ENCODE measurements at places on chromosomes 2 and 18.

- no peak for DNase-seq
Observed at GRCh38 chr2:139790136-139790535, 1009.9 kb upstream of the NXPH2 start.

GRCh38 chr2:24576146-24576545 is 85.1 kb downstream of the NCOA1 start:
- DNase-seq: no peak

DNA sequence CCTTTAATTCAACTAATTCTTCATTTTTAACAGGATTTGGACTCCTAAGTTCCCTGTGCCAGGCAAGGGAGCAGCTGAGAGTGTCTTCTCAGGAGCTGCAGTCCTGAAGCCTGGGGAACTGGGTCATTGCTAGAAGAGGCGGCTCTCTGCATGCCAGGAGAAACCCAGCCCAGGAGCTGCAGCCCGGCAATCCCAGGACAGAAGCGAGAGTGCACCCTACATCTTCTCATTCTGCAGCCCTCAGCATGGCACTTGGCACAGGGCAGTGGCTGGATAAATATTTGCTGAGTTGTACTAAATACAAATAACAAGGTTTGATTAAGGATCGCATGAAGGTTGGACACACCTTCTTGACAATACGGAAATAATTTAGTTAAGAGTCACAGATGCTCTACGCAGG is 244.9 kb upstream of the PXDN start:
- DNase-seq: no peak

- no peak for DNase-seq
Observed at GRCh38 chr18:74977041-74977440, 231.9 kb downstream of the PTGR3 start.

DNA sequence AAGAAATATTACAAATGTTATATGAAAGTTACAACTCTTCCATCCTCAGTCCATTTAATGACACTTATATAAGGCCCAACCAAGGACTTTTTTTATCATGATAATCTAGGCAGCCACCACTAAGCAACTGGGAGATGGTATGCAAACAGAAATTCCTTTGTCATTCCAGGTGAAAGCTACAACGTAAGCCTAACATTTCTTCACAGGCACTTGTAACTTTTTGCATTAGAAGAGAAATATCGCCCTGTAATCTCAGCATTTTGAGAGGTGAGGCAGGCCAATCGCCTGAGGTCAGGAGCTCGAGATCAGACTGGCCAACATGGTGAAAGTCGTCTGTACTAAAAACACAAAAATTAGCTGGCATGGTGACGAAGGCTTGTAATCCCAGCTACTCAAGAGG is 581.2 kb upstream of the SLC8A1 start:
- no peak for DNase-seq

GRCh38 chr2:567865-568638 is 109.2 kb downstream of the TMEM18 start:
- DNase-seq: no peak

GRCh38 chr2:53519918-53520841 is 247.4 kb upstream of the CHAC2 start:
- DNase-seq: no peak

DNA sequence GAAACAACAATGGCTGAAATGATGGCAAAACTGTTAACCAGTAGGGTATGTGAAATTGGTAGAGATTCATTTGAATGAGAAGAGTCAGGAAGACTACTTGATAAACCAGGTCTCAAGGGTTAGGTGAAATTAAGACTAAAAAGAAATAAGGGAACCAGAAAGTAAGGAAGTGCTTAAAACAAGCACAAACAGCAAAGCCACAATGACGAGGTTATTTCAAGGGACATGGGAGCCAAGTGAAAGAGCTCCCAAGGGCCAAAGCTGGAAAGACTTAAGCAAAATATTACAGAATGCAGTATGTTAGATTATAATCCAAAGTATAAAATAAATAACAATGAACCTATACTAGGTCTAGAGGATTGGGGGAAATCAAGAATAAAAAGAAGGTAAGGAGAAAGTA is 19.3 kb upstream of the CD302 start:
- no peak for DNase-seq

DNA sequence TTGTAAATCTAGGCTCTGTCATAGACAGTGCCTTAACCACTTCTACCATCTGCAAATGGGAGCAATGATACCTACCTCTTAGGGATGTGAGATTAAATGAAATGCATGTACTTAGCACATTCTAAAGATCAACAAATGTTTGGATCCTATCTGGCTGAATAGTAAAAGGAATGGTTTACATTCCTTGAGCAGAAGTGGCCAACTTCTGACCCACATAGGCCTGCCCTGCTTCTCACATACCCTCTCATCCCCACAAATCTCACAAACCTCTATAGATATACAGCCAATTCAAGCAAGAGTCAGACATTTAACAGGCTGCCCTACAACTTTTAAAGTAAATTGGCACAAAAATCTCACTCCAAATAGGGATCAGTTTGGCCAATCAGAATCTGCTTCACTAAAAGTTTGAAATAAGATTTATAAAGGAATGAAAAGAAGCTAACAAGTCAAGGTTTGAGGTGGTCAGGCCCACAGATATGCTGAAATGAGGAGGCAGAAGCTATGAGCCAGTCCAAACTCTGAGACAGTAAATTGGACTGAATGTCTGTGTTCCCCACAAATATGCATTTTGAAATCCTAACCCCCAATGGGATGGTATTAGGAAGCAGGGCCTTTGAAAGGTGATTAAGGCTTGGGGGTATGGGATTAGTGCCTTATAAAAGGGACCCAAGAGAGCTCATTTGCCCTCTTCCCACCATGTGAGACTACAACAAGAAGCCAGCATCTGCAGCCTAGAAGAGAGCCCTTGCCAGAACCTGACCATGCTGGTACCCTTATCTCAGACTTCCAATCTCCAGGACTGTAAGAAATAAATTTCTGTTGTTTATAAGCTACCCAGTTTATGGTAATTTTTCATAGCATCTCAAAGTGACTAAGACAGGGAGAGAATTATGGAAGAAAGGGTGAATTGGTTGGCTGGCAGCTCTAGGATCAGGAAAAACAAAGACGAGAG is 227.8 kb upstream of the RBMS1 start:
- DNase-seq: no peak

- DNase-seq: no peak
Observed at GRCh38 chr2:136019825-136020224, 34.4 kb upstream of the DARS1 start.

GRCh38 chr2:173942861-173943523 is 22.2 kb downstream of the SP3 start:
- no peak for DNase-seq

GRCh38 chr2:9565436-9566153 is 10.0 kb upstream of the ADAM17 start:
- no peak for DNase-seq

DNA sequence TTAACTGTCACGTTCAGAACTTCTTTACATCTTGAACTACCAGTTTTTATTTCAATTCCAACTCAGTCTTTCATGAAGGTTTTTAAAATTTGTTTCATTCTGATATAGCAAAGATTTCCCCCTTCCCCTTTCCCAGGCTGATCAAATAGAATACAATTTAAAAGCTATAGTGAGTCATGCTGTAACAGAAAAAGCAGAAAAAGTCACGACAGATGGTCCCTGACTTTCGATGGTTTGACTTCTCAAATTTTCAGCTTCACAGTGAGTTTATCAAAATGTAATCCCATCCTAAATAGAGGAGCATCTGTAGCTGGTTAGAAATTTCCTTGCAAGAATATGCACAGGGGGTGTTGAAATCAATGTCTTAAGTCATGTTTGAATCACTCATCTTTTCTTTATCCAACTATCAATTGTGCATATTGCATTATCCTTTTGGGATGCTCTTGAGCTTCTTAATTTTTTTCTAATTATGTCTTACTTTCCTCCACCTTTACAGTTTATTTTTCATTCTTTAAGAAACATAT is 500.3 kb downstream of the LRP1B start:
- no peak for DNase-seq

DNA sequence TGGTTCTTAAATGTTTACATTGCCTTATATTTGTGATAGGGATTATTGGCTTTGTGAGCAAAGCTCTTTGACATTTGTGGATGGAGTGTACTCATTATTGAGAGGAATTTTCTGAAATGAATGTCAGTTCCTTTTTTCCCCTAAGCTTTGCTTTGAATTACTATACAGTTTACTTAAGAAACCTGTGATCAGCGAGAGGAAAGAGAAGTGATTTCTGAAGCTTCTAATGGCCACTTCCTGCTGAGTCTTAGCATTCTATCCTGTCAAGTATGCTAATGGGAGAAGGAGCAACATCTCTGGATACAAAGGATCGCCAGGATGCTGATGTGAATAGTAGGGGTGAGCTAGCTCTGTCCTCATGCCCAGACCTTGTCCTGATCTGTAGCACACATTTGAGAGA is 47.8 kb upstream of the MGAT5 start:
- no peak for DNase-seq

GRCh38 chr2:75432761-75433361 is 127.9 kb downstream of the EVA1A start:
- no peak for DNase-seq

- DNase-seq: no peak
Observed at GRCh38 chr2:226793646-226794045, 6.0 kb downstream of the IRS1 start.

- DNase-seq: no peak
Observed at GRCh38 chr2:165876712-165877111, 76.9 kb downstream of the TTC21B start.

- DNase-seq: no peak
Observed at GRCh38 chr2:223563462-223563861, 38.7 kb downstream of the SCG2 start.

- DNase-seq: no peak
Observed at GRCh38 chr2:892892-893291, 57.8 kb upstream of the SNTG2 start.

- no peak for DNase-seq
Observed at GRCh38 chr18:40754477-40754876, 1200.6 kb upstream of the PIK3C3 start.

DNA sequence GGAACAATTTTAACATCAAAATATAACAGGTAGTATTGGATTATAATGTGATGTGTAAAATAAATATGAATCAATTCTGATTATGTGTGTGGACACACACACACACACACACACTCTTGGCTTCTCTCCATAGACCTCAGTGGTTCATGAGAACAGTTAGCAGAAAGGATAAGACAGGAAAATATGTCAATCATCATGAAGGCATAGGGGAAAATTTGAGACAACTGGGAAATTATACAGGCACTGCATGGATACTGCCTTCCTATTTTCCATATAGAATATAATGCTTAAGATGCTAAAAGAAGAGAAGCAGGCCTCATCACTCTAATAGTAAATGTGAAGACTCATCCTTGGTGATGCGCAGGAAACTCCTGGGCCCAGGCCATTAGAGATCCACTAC is 884.5 kb downstream of the SUCLG1 start:
- no peak for DNase-seq

DNA sequence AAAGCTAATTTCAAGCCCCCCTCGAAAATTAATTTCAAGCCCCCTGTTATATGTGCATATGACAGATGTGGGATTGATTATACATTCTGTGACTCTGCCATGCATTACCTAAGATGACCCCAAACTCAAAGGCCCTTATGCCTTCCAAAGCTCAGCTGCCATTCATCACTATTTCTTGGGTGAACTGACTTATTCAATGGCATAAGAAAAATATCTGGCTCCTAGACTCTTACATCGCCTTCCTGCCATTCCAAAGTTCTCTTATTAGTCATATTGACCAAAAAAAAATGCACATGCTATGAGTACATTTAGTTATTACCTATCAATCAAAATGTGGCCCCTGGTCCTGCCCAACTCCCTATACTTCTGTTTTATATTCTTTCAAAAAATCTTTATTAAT is 291.8 kb upstream of the CHAC2 start:
- DNase-seq: no peak

- no peak for DNase-seq
Observed at GRCh38 chr2:177894546-177894945, 178.0 kb downstream of the PDE11A start.

DNA sequence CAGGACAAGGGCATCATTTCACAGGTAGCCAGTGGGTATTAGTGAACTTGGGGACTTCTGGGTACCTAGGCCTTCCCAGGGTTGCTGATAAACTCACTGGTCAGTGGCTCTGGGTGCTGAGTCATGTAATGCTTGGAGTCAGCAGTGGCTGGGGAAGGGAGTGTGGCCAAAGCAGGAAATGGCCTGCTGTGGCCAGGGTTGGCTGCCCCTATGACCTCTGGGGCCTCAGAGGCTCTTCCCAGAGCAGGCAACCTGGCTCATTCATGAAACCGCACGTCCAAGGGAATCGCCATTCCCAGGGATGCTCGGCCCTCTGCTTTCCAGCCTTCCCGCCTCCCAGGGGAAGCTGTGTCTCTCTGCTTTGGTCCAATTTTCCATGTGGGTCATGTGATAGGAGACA is 294.9 kb downstream of the DYSF start:
- no peak for DNase-seq

DNA sequence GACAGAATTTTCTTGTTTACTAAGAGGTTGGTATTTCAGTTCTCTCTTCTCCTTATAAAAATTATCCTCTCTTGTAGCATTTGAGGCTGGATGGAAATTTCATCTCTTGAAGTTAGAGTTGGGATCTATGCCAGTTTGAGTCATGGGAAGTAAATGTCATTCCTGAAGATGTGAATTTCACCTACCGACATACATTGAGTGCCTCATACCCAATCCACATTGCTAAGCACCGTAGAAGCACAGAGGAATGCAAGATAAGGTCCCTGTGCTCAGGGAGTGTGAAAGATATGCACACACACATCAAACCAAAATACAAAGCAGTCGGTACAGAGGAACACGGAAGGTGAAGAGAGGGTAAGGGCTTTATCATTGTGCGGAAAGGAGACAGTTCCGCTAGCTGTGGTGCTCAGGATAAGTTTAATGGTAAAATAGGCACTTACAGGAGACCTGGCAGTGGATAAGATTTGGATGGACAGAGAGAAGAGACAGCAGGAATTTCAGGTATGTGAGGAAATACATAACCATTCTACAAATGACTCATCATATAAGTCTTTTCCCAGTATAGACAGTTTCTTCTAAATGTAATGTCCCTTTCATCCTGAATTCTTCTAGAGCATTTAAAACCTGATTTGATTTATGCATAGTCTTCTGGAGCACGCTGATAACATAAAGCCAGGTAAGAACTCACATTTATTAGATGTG is 205.3 kb upstream of the ST6GAL2 start:
- DNase-seq: no peak
